ENCODE measurements at places on chromosomes 7 and 10. TPM values are rescaled to one million over a fixed set of nuclear protein-coding genes. Genes with fewer than 3 reads are reported as not detected.

ADAMTS14 gene
- total RNA-seq = 3.7 TPM

TACC2 gene
- 14.1 TPM for total RNA-seq

DKK1 gene
- 103 TPM for total RNA-seq

VAX1 gene
- total RNA-seq = not detected

BCL7B gene
- total RNA-seq = 22.7 TPM

TET1 gene
- total RNA-seq = 3.4 TPM

MMD2 gene
- not detected for total RNA-seq

TLX1 gene
- not detected for total RNA-seq

GLI3 gene
- 3.7 TPM for total RNA-seq

FAM24B gene
- total RNA-seq = 3.7 TPM

CDH23 gene
- total RNA-seq = 0.26 TPM

EPDR1 gene
- total RNA-seq = 51.2 TPM

MORN4 gene
- total RNA-seq = 10.4 TPM

TAS2R41 gene
- not detected for total RNA-seq

GDF2 gene
- total RNA-seq = not detected

CCDC3 gene
- 21.1 TPM for total RNA-seq

MMRN2 gene
- 13.2 TPM for total RNA-seq

SPDYE3 gene
- total RNA-seq = not detected

NKX2-3 gene
- total RNA-seq = not detected

LRIT1 gene
- not detected for total RNA-seq

PSD gene
- total RNA-seq = 0.26 TPM

AKR1C4 gene
- total RNA-seq = not detected

IQUB gene
- 0.53 TPM for total RNA-seq

LEP gene
- total RNA-seq = not detected

GARIN1A gene
- total RNA-seq = 1.6 TPM

MACROH2A2 gene
- total RNA-seq = 7.9 TPM

SPDYE18 gene
- total RNA-seq = 0.56 TPM

ADCY1 gene
- total RNA-seq = 0.12 TPM

PIP gene
- not detected for total RNA-seq

IL2RA gene
- total RNA-seq = not detected

CRTAC1 gene
- not detected for total RNA-seq

LBX1 gene
- total RNA-seq = not detected

STEAP1B gene
- 18.9 TPM for total RNA-seq

HKDC1 gene
- total RNA-seq = 1.7 TPM

PGAM2 gene
- total RNA-seq = 1.2 TPM

CPEB3 gene
- total RNA-seq = 1.2 TPM

CALHM2 gene
- total RNA-seq = 38.6 TPM

CRYGN gene
- total RNA-seq = 0.13 TPM

IKZF1 gene
- not detected for total RNA-seq

Data from aortic smooth muscle cell (primary cell).